ENCODE measurements at places on chromosomes 16 and 17.

DNA sequence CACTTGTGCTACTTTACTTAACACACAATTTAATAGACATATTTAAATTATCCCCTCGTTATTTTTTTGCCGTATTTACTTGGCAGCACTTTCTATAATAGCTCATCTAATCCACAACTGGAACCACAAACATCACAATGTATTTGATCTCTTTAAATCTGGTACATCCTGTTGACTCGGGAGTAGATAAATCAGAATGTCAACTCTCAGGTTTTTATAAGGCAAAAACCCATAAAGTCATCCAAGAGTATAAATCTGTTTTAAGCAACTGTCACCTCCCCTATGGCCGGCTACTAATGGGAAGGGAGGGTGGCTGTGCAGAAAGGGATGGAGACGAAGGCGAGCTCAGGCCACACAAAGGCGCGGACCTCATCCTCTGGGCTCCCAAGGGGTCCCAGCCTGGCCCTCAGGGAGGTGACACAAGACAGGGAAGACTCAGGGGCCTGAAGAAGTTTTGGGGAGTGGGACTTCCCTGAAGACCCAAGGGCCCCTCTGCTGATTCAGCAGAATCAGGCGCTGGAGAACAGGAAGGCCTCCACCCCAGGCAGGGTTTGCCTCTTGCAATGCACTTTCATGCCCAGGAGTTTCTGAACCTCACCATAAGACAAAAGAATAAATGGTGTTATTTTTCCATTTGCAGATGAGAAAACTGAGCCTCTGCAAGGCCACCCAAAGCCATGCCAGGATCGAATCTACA, 122.5 kb downstream of the ZNF423 start:
- no peak for DNase-seq

GRCh38 chr17:75472119-75472518, 15.7 kb downstream of the TMEM94 start:
- no peak for DNase-seq

- DNase-seq = no peak
These were observed 80.5 kb downstream of the SMG6 start for GRCh38 chr17:2222901-2223616.

DNA sequence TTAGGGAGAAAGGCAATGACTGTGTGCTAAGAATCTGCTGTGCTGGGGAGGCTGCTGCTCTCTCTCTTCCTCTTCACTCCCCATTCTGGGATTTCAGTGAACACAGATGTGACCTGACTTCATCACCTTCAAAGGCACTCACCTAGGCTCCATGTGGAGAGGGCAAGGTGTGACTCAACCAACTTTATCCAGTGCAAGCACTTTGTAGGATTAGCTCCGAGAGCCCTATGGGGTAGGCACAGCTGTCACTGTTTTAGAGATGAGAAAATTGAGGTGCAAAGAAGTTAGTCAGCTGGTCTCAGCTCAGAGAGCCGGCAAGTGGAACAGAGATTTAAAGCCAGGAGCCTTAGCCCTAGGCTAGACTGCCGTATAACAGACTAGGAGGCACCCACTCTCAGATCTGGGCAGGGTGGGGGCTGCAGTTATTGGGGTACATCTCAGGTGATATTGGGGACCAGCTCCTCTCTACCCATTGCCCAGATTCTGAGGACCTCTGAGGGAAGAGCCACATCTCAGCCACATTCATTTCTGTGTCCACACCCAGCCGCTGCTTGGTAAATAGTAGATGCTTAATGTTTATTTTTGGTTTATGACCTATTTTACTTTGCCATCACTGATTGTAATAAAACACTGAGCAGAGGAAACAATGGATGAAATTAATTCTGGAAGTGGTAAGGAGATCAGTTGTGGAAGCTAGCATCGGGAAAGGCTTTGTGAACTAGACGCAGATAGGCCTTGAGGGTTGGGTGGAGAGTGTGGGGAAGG, 138.8 kb downstream of the CCDC182 start:
- DNase-seq = no peak

- no peak for DNase-seq
These were observed 12.6 kb downstream of the HID1 start for GRCh38 chr17:74959826-74960515.

DNA sequence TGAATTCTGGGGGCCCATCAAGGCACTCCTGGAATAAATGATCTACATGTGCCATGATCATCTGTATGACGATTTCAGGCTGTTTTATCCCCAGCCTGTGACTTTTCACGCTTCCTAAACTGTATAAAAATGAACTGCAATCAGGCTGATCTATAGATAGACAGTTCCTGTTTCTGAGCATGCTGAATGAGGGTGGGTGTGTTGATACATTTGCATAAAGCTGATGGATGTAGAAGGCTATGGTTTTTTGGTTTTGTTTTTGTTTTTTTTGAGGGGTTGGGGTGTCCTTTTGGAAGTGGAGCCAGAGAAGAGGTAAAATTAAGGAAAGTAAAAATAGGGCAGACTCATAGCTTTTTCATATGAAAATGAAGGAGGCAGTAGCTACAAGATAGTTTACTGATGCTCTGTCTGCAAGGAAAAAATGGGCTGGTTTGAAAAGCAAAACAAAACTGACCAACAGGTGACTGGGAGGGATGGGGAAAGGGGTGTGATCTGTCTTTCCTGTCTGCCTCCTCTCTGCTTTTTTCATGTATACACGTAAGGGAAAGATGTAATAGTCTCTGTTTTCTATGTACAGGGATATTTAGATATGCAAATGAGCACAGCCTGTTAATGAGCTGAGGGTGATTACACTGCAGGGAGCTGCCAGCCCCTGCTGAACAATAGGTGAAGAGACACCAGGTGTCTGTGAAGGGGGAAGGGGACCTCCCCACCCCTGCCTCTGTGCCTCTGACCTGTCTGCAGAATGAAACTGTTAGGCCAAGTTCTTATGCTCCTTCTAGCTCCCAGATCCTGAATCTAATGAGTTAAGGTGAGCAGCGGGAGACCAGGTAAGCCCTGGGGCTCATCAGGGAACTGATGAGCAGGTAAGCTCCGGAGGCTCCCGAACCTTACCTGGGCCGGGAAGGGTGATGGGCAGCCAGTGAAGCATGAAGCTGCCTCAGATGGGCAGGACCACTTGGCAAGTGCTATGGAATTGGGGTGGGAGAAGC, 46.6 kb upstream of the LYRM9 start:
- DNase-seq = no peak

GRCh38 chr17:58285422-58285810, 4.7 kb upstream of the MPO start:
- DNase-seq = no peak

GRCh38 chr16:82016964-82017363, 5.7 kb upstream of the SDR42E1 start:
- no peak for DNase-seq

- no peak for DNase-seq
These were observed 1.5 kb upstream of the GSE1 start for GRCh38 chr16:85611444-85612190.

DNA sequence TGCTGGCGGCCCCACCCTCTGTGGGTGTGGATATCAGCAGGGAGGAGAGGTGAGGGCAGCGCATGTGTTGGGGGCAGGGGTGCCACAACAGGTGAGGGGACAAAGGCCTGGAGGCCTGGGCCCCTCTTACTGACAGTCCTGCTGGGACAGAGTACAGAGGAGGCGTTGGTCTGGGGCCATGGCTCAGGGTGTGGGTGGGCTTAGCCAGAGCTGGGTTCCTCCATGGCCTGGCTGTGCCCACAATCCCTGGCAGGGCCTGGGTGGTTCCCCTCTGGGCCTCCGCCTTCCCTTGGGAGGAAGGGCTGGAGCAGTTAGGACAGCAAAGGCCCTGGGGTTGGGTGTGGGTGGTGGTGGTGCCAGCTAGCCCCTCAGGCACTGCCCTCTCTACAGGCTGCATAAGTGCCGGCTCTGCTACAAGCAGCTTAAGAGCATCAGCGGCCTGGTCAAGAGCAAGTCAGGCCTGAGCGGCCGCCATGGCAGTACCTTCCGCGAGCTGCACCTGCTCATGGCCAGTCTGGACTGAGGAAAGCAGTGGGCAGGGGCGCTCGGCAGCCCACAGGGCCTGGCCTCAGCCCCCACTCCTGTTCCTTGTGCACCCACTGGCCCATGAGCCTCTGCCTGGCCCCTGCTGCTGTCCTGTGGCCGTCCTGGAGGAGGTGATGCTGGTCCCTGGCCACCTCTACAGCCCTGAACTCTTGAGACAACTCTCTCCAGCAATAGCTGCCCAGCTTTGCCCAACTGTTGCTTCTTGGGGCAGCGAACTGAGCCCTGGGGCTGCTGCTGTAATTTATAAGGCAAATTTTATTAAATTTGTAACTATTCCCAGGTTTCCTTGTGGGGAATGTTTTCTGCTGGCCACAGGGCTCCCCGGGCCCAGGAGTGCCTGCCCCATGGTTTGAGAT, 21.1 kb downstream of the KATNB1 start:
- DNase-seq = no peak

GRCh38 chr17:81090361-81091136, 55.6 kb downstream of the BAIAP2 start:
- peak; percentile 5 for DNase-seq

- DNase-seq = no peak
These were observed 633 bp upstream of the NOL3 start for GRCh38 chr16:67169642-67170167.

- DNase-seq = no peak
These were observed 97.2 kb upstream of the GSE1 start for GRCh38 chr16:85515830-85516397.

DNA sequence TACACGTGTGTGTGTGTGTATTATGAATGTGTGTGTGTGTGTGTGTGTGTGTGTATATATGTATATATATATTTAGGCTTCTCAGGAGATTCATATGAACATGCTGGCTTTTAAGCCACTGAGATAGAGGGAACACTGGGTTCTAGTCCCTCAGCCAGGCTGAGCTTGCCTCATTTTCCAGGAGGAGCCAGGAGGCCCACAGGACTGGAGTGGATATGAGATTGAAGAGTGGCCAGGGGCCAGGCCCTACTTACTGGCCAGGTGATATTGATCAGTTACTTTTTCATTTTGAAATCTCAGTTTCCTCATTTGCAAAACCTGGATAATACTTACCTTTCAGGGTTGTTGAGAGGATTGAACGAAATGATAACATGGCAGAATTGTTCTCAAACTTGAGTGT, 5.8 kb downstream of the PCTP start:
- DNase-seq = no peak

DNA sequence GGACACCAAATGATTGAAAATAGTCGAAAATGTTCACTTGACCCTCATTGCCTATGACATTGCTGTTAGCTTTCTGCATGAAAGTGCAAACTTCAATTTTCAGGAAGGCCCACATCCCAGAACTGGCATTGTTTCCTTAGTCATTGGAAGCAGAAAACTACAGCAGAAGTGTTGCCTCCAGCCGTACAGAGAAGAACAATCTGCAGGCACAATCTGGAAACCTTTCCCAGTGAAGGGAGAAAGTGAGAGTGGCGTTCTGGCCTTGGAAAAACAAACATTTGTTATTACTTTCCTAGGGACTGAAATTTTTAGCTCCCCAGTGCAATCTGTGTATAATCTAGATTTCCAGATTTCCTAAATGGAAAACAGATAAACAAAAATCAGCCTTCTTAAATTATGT, 529.5 kb upstream of the RBFOX1 start:
- no peak for DNase-seq

GRCh38 chr17:64783031-64783461, 120.9 kb upstream of the SMURF2 start:
- DNase-seq = no peak

GRCh38 chr17:65027305-65027704, 29.2 kb downstream of the GNA13 start:
- no peak for DNase-seq

- no peak for DNase-seq
These were observed 39.6 kb upstream of the USP7 start for GRCh38 chr16:9003322-9003721.

- no peak for DNase-seq
These were observed 51.7 kb downstream of the TBX4 start for GRCh38 chr17:61503961-61504360.

GRCh38 chr16:50600582-50601283, 52.5 kb downstream of the NKD1 start:
- no peak for DNase-seq

- no peak for DNase-seq
These were observed 528.4 kb upstream of the SOX9 start for GRCh38 chr17:71592431-71592830.

DNA sequence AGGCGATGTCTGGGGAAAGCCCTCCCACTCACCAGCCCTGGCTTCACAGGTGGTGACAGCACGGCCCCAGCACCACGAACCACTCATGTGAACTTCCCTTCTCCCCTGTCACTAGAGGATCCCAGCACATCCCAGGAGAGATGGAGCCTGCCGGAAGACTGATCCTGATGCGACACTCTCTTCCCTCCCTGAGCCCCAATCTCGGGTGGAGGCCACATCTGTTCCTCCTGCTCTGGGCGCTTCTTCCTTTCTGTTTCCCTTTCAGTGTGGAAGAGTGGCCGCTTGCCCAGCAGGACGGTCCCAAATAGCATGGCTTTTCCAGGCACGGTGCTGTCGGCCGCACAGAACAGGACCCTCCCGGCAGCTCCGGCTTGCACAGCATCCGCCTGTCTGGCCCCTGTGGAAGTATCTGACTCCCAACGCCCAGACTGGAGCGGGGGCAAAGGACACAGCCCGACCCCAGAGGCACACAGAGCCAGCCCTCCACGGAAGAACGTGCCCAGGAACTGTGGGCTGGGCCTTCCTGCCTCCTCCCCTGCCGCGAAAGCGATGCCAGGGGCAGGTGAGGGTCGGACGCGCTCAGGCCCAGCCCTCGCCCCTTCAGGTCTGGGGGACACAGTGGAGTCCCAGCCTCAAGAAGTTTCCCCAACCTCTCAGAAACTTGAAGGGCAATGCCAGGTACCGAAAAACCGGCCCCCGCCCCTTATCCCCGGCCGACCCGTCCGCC, 37.6 kb downstream of the CBFA2T3 start:
- no peak for DNase-seq

Measured in stimulated activated CD8-positive, alpha-beta memory T cell treated with anti-CD3 and anti-CD28 coated beads, Interleukin-4, amount 100 ng/mL, for 1 hour (primary cell).